ENCODE measurements at places on chromosomes 1 and 21.

DNA sequence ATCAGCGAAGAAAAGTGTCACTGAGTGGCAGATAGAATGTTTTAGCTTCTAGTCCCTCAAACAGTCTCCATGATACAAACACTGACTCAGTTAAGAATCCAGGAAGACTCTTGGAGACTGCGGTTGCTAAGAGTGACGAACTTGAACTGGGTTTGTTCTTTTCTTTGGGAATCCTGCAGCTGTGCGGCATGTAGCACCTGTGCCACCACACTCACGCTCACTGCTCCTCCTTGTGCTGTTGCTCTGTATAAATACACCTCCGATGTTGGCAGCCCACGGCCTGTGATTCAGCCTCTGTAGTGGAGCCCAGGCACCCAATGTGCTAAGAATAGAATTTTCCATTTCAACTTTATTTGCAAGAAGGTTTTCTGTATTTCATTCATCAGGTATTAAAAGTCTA lies 5.5 kb upstream of the PPIE start:
- DNase-seq: no peak

GRCh38 chr1:191869790-191870312 lies 288.4 kb upstream of the RGS18 start:
- DNase-seq: no peak

- no peak for DNase-seq
These were observed 206.6 kb downstream of the APP start for GRCh38 chr21:25964015-25964414.

DNA sequence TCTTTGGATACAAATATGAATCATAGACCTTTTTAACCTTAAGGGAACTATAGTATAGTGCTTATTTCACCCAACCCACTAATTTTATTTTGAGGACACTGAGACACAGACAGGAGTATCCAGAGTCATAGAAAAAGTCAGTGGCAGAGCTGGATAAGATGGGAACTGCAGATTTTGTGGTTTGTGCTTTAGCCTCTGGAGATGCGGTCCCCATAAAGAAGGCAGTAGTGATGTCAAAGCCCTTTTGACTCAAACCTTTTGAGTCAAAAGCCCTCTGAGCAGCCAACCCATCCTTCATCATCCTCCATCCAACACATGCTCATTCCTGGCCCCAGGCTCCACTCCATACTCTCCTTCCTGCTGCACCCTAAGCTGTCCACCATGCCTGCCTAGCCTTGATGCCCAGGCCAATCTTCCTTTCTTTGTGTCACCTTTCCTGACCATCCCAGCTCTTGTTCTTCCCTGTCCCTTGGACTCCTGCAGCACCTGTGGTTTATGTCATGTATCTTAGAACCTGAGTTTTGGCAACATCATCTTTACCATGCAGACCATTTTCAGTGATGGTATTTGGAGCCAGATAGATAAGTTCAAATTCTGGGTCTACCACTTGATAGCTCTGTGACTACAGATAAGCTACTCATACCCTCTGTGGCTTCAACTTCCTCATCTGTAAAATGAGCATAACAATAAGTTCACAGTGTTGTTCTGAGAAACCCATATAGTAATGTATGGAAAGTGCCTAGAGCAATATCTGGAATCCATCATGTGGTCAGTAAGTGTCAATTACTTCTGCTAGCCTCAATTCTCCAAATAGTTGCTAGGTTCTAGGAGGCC lies 20.1 kb downstream of the SLAMF1 start:
- DNase-seq: no peak

- DNase-seq: no peak
These were observed 4.3 kb downstream of the TRIM46 start for GRCh38 chr1:155177918-155178281.

DNA sequence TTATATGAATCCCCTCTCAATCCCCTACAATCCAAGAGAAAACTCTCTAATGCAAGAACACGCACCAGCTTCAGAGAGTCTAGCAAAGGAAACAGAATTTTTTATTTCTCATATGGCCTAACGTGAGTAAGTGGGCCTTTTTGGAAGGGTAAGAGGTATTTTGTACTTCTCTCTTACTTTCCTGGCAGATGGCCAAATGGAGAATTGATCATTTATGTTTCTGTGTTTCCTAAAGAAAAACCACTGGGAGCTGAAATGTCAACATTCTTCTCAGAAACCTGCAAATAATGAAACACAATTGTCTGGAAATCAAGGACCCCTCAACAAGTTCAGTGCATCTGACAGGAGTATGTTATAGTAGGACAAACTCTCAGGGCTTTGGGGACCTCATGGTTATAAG lies 176.4 kb upstream of the C8B start:
- DNase-seq: no peak

DNA sequence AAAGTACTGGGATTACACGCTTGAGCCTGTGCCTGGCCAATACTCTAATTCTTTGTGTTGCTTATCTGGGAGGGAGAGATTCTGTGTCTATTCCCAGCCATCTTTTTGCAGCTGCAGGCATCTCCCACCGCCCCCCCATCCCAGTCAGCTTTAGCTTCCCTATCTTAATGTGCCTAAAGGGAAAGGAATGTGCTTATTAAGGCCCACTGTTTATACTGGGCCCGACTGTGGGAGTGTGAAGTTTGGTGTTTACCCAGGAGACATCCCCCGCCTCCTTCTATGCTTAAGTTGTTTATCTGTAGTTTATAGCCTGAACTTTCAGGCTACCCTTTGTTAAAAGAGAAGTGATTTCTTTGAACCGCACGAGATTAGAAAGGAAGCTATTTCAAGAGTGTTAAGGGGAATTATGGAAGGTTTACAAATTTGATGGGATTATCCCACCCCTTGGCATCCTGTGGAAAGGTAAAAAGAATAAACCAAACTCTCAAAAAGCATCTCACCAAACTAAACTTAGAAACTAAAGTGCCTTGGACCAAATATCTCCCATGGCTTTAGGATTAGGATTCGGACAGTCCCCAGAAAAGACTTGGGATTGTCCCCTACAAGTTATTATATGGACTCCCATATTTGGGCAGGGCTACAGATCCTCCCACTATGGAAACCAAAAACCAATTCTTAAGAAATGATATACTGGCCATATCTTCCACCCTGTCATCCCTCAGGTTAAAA lies 25.5 kb upstream of the ZNF496 start:
- no peak for DNase-seq

DNA sequence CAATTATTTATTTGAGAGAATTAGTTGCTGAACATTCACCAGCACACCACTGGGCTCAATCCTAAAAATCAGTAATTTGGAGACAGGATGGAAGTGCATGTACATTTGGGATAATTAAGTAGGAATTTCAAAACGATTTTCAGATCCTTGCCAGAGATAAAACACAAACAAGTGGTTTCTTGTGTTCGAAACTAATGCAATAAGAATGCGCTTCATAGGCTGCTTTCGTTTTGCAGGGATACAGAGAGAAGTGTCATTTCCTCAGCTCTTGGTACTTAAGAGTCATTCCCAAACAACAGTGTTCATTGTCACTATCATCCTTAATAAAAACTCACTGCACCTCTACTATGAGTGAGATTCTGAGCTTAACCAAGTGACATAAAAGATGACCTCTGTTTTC lies 20.6 kb upstream of the USP24 start:
- DNase-seq: no peak

- DNase-seq: no peak
These were observed 1.4 kb downstream of the TRAPPC10 start for GRCh38 chr21:44013380-44014088.

DNA sequence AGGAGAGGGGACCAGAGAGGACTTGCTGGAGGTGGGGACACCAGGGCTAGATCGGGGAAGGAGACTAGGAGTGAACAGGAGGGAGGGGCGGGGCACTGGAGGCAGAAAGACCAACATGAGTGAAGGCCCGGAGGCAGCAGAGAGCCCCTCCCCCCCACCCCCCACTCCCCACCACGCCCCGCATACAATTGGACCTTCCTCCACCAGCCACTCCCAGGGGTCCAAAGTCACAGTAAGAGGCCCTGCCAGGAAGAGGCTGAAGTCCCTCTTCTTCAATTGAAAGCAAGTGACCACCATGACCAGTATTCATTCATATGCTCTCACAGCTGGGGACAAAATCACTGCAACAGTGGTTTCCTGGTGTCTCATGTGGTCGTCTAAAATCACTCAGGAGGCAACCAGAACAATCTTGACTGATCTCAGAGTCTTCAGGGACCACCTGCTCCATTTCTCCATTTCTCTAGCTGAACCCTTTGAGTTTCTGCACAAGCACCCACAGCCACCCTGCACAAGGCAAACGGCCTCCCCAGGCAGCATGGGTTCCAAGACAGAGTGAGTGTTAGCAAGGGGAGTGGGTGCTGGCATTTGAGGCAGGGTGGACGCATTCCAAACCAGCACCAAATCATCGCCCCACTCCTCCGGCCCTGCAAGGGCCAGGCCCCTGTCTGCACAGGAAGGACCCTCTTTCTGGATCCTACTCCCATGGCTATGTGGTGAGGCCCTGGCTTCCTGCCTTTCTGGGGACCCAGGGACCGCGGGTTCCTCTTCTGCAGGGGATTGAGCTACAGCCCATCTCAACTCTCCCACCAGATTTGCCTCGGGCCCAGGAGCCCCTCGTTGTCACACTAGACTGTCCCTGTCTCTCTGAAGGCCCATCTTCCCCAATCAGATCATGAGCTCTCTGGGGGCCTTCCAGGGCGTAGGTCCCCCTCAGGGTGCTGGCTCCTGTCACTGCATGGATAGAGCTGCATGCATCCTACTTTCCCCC lies 17.0 kb downstream of the LAPTM5 start:
- no peak for DNase-seq

GRCh38 chr1:11444907-11445306 lies 34.0 kb upstream of the DISP3 start:
- no peak for DNase-seq

GRCh38 chr1:52142220-52143183 lies 613 bp downstream of the ZFYVE9 start:
- peak; percentile 62 for DNase-seq

GRCh38 chr1:19976317-19977003 lies 3.0 kb downstream of the PLA2G2A start:
- no peak for DNase-seq

DNA sequence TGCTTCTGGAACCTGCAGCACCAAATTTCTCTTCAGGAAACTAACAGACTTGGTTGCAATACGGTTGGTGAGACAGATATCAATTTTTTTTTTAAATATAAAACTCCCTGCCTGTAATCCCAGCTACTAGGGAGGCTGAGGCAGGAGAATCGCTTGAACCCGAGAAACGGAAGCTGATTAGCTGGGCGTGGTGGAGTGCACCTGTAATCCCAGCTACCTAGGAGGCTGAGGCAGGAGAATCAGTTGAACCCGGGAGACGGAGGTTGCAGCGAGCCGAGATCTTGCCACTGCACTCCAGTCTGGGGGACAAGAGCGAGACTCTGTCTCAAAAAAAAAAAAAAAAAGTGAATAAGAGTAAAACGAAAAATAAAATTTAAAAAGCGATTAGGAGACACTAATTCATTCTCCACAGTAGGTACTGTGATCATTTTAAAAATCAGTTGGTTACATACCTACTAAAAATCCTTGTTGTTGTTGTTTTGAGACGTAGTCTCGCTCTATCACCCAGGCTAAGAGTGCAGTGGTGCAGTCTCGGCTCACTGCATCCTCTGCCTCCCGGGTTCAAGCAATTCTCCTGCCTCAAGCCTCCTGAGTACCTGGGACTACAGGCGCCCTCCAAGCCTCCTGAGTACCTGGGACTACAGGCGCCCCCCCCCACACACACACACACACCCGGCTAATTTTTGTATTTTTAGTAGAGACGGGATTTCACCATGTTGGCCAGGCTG lies 796 bp upstream of the RBM8A start:
- DNase-seq: no peak

DNA sequence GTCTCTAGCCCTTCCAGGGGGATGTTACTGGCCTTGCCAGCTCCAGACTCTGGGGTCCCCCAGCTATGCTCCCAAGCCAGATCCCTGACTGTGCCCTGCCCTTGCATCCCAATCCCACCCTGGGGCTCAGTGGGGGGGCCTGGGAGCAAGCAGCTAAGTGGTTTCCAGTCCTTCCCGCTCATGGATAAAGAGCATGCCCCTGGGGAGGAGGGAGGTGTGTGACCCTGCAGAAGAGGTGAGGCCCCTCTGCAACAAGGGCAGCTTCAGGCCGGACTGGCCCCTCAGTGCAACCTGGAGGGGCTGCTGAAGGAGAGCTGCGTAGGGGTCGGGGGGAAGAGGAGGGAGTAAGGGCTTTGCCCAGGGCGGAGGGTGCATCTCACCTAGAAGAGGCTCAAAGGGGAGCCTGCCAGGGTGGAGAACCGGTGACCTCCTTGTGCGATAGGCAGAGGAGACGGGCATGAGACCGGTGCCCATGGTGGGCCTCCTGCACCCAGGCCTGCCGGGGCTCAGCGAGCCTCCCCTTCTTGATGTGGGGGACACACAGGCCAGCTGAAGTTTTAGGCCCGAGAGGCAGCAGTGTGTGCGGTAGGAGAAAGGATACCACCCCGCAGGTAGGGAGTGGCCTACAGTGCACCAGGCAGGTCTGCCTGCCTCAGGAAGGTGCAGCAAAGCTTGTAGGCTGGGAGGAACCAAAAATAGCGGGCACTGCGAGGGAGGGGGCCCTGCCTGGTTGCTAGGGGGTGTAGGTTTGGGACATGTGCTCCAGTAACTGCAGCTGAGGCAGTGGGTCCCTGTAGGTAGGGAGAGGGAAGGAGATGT lies 3.1 kb downstream of the OBSCN start:
- no peak for DNase-seq
